ENCODE measurements at places on chromosomes 5 and 9.
A peak's percentile ranks its signal among the peaks of the same experiment; 100 is the strongest.

DNA sequence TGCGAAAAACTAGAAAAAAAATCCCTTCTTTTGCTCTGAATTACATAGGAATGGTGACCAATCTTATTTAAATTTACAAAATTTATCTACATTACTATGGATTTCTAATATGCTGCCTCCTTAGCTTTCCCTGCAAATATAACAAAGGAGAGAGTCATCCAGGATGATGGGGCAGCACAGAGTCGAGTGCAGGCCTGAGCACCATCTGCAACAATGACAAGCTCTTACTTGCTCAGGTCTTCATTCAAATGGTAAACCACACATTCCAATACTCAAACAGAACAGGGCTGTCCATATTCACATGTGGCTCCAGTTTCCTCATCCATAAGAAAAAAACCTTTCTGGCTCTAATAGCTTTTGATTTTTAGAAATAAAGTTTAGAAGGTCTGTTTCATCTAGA is 33.5 kb upstream of the ZNF354B start:
- no peak for DNase-seq

DNA sequence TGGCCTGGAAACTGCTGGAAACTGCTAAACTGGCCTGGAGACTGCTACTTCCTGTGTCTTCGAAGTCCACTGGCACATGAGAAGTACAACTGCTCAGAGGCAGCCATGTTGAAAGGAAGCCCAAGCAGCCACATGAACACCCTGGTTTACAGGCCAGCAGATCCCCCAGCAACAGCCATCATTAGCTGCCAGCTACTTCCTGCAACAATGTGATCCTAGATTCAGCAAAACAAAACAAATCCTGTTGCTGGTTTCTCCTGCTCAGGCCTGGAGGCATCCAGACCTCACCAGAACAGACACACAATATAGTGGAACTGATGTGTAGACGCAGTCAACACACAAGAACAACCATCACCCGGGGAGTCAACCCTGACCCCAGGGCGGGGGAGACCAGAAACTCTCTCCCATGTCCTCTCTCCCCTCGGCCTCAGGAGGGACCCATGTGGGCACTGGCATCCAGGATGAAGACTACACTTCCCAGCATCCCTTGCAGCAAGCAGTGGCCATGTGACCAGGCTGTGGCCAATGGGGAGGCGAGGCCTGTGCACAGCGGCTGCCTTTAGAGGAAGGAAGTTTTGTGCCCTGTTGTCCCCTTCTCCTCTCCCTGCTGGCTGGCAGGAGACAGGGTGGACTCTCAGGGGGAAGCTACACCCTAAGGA is 9.2 kb upstream of the LCN15 start:
- DNase-seq = peak; percentile 16

- DNase-seq = no peak
Measured at GRCh38 chr5:123014689-123015088, 21.8 kb downstream of the PPIC start.

DNA sequence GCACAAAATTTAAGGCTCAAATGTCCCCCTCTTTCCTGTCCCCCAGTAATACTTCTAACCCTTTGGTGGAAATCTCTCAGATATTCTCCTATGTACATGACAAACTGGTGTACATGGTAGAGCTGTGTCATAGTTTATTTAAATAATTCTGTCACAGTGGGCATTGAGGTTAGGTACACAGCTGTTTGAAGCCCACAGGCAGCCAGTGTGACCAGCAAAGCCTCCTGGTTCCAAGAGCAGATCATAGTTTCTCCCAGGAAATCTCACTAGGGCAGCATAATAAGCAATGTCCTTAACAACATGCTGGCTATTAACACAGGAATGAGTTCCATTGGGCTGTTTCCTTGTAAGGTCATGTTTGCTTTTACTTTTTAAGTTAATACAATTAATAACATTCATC is 63.9 kb downstream of the NDST1 start:
- no peak for DNase-seq

GRCh38 chr5:102590467-102590866 is 91.7 kb upstream of the SLCO6A1 start:
- DNase-seq = no peak

DNA sequence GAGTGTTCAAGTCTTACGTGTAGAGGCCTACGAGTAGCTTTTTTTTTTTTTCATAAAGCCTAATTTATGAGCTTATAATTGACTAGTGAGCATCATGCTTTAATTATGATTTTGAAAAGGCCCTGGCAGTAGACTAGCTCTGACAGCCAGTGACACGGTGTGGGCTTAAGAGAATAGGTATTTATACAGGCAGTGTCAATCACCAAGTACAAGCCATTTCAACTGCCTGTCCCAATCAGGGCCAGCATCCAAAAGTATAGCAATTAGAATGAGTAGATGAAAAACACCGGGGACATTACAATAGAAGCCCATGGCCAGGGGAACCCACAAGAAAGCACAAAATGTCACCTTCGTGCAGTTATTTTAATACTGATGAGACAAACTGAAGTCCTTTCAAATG is 552.8 kb downstream of the CAAP1 start:
- DNase-seq = no peak

GRCh38 chr5:143195491-143195890 is 208.0 kb downstream of the NR3C1 start:
- DNase-seq = peak; percentile 51

DNA sequence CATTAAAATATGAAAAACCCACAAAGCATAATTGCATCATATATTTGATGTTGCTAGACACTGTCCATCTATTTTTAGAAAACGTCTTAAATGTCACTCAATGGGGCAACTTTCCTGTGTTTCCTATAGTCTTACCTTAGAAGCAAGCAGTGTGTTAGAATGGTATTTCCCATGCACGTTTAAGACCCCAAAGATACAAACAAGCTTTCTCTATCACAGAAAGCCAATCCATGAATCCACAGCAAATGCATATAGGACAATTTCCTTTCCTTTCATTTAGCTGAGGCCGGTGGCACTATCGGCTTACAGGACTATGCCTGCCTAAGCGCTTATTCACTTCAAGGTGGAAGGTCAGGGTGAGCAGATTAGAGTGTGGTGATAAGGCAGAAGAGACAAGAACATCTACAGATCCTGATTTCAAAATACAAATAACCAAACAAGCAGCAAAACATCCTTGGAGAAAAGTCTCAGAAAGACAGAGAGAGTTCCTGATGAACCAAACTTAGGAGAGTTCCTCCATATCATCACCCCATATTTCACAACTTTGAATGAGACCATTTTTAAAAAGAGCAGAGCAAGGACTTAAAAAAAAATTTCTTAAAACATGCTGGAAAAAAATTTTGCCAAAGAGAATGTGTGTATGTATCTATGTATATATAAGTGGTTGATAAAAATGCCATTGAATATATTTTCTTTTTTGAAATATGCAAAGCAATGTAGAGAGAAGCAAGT is 57.2 kb downstream of the MEF2C start:
- DNase-seq = no peak

DNA sequence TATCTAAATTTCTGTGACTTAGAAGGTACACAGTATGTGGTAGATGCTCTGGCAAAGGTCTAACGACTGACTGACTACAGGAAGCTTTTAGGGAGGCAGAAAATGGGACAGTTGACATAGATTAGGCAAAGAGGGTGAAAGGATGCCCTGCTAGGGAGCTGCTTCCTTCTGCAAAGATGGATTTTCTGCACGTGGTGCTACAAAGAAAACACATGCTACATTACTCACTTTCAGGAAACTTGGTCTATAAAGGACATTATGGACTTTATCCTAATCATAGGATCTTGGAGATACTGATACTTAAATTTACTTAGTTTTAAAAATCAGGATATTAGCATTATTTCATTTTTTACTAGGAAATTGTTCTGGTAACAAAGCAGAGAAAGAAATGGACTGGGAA is 405.8 kb upstream of the ADAMTS16 start:
- DNase-seq = no peak

DNA sequence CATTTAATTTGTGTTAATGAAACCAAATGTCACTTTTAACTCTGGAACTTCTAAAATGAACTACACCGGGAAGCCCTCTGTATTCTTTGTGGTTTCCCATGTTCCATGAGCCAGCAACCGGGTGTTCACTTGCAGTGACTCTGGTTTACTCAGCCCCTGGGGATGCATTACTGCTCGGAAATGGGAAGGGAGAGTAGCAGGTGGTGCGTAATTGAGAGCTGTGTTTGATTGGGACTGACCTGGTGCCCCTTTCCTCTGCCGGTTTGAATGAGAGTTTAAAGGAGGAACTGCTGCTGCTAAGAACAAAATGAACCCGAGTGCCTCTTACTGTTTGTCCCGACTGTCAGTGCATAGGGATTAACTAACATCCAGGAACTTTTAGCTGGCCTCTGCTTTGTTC is 100.1 kb upstream of the DHFR start:
- no peak for DNase-seq

- DNase-seq = peak; percentile 73
Measured at GRCh38 chr5:132363431-132364112, 5.9 kb upstream of the SLC22A5 start.

DNA sequence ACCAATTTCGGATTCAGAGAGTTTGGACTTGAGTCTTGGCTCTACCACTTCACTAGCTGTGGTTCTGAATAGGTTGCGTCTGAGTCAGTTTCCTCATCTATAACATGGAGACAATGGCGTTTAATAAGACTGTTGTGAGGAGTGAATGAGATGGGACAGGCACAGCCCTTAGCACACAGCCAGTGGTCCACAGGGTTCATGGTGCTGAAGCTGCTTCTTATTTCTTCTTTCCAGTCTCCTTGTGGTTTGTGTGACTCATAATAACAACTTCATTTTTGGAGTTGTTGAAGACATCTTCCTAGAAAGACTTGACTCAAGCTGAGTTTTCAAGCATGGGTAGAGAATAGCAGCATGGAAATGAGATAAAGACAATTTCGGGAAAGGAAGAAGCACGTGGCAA is 172.6 kb upstream of the PPP2R2B start:
- peak; percentile 14 for DNase-seq

DNA sequence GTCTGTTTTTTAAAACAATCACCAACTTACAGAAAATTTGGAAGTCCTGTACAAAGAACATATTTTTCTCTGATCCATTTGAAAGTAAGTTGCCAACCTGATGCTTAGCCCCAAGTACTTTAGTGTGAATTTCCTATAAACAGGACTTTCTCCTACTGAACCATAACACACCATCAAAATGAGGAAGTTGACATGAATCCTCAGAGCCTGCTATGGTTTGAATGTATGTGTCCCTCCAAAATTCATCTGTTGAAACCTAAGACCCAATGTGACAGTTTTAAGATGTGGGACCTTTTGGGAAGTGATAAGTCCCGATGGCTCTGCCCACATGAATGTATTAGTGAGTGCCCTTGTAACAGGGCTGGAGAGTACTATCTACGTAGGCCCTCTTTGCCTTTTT is 6.4 kb upstream of the ACOT12 start:
- no peak for DNase-seq

DNA sequence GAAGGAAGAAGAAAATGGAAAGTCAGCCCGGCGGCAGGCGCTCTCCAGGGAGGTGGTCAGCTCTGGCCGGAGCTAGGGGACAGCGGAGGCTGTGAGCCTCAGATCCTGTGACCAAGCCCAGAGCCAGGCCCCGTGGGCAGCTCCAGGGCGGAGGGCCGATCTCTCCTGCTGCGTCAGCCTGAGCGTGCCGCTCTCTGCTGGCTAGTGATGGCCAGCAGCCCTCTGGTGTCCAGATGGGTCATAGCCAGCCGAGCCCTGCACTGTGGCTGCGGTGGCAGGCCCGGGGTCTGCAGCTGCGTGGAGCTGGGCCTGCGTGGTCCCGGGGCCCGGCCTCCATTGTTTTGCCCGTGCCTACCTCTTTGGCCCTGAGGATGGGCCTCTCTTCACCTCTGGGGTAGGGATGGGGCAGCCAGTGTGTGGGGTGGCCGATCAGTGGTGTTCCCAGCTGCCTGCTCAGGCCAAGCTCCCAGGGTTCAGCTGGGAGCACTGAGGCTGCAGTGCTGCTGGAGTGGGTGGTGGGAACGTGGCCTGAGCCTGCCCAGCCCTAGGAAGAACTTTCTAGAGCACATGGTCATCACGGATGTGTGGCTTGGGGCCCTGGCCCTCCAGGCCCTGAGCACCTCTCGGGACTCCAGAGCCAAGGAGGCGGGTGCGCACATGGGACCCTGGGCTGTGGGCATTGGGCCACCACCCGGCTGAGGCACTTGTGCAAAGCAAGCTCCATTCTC is 17.1 kb upstream of the NRARP start:
- DNase-seq = peak; percentile 93

GRCh38 chr5:173029499-173029921 is 26.6 kb upstream of the CREBRF start:
- no peak for DNase-seq

DNA sequence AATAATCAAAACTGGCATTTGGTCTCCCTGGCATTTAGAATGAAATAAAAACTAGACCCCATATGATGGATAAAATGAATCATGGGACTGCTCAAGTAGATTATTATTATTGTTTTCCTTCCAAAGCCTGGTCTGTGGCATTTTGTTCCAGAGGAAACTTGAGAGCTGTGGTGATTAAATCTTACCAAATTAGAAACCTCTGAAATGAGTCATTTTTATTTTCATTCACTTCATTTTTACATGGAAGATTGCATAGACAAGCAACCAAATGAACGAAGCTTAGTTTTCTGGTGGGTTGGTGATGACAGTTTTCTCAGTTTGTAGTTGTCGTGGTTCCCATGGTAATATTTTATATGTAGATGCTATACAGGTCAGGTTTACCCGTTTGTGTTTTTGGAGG is 23.4 kb downstream of the PAM start:
- DNase-seq = peak; percentile 64

DNA sequence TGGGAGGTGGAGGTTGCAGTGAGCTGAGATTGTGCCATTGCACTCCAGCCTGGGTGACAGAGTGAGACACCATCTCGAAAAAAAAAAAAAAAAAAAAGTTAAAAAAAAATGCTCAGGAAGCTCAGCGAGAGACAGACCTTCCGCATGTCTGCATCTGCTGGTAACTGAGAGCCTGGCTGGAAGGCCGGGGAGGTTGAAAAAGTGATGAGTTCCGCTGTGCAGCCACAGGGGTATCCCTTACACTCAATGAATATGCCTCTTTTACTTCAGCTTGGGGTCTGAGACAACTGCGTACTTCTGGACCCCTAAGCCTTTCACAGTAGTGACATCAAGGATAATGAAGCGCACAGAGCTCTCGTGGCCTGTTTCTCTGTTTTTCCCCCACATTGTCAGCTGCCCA is 179.9 kb upstream of the KLF4 start:
- DNase-seq = no peak

- peak; percentile 17 for DNase-seq
Measured at GRCh38 chr5:82158755-82159413, 119.3 kb downstream of the RPS23 start.

- DNase-seq = no peak
Measured at GRCh38 chr9:121207371-121207940, 5.8 kb upstream of the RAB14 start.

DNA sequence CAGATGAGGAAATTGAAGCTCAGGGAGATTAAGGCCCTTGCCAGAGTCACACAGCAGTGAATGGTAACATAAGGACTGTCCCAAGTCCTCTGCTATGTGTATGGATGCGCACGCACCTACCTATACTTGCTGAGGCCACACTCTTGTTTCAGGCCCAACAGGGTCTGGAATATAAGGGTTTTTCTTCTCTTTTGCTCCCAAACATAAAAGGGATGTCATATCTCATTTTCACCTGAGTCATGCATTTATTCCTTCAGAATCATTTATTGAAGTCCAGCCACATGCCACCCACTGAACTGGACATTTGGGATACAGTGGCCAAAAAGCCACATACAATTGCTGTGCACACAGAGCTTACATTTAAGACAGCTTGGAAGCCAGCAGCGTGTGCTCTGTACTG is 92.0 kb downstream of the SH3TC2 start:
- DNase-seq = no peak

Data from AG20443 (cell line).